OCI-M1 (cell line): ENCODE measurements at places on chromosomes 13 and 19.

DNA sequence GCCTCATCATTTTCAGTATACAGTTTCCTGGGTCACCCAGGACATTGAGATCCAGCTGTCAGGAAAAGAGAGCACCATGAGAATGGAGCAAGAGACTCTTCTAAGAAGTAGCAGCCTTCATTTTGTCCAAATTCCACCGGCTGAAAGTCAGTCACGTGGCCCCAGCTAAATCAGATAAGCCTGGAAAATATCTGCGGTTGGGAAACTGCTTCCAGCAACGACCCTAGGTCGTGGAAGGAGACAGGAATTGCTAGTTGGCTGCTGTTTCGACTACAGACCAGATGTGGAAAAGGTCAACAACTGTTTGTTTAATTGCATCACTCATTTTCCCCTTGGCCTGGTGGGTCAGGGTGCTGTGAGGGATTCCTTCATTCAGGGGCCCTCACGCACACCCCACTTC is 107.0 kb downstream of the ZNF536 start:
- DNase-seq, result no peak

DNA sequence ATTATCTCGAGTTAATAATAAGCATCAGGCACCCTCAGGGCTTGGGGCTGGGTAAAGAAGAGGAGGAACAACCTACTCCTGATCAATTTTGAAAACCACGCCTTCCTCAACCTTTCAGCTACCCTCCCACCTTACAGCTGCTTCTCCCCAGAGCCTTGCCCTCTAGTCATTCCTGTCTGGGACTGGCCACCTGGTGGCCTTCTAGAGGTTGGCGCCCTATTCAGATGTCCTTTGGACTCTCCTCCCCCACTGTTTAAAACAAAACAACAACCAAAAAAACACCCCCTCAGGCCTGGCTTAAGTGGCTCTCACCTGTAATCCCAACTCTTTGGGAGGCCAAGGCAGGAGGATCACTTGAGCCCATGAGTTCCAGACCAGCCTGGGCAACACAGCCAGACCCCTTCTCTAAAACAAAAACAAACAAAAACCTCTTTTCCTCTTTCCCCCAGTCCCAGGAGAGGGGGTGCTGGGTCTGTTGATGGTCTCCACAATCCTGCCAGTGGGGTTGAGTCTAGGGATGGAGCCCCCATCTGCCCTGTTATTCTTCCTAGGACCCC is 62.3 kb downstream of the CCDC70 start:
- DNase-seq, result peak; percentile 24

DNA sequence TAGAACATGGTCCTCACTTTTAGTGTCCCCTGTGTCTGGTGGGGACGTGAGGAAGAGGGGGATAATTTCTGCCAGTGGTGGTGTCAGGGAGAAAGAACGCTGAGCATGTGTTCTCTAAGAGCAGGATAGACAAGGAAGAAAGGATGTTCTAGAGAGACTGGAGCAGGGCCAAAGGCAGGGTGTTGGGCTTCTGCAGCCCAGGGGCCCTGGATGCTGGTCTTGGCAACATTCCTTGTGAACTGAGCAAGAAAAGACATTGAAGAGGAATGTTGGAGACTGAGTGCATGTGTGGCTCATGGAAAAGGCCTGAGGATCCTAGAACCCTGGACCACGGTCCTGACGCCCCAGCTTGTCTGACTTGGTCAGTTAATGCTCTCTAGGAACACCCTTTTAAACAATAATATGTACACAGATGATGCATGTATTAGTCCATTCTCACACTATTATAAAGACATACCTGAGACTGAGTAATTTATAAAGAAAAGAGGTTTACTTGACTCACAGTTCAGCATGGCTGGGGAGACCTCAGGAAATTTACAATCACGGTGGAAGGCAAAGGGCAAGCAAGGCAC is 33.6 kb upstream of the SLC10A2 start:
- no peak for DNase-seq

DNA sequence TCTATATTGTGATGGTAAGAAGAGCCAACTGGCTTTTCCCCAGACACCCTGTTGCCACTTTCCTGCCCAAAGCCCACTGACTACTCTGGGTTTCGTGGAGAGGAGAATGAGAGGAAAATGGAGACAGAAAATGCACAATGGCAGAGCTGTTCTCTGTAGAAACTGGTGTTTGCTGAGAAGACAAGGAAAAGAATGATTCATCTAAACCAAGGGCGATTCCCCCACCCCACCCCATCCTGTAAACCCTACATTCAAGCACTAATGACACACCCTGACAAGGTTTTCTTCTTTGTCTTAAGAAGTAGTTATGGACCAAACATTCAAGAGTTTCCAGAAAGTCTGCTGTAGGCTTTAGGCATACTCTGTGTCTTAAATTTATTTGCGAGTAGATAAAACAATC is 68.8 kb downstream of the DOCK9 start:
- no peak for DNase-seq

DNA sequence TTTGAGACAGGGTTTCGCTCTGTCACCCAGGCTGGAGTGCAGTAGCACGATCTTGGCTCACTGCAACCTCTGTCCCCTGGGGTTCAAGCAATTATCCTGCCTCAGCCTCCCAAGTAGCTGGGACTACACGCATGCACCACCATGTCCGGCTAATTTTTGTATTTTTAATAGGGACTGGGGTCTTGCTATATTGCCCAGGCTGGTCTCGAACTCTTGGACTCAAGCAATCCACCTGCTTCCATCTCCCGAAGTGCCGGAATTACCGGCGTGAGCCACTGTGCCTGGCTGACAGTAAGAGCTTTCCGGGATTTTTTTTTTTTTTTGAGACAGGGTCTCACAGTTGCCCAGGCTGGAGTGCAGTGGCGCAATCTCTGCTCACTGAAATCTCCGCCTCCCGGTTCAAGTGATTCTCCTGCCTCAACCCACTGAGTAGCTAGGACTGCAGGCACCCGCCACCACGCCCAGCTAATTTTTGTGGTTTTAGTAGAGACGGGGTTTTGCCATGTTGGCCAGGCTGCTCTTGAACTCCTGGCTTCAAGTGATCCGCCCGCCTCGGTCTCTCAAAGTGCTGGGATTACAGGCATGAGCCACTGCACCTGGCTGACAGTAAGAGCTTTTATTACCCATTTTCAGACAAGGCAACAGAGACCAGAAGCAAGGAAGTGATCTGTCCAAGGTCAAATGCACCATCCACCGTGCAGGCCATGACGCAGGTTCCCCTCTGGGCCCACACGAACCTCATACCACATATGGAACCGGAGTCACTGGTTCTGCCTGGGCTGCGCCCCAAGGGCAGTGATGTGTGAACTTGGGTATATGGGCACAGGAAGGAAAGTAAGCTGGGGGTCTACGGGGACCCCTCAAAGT is 21.0 kb downstream of the RFX1 start:
- no peak for DNase-seq

DNA sequence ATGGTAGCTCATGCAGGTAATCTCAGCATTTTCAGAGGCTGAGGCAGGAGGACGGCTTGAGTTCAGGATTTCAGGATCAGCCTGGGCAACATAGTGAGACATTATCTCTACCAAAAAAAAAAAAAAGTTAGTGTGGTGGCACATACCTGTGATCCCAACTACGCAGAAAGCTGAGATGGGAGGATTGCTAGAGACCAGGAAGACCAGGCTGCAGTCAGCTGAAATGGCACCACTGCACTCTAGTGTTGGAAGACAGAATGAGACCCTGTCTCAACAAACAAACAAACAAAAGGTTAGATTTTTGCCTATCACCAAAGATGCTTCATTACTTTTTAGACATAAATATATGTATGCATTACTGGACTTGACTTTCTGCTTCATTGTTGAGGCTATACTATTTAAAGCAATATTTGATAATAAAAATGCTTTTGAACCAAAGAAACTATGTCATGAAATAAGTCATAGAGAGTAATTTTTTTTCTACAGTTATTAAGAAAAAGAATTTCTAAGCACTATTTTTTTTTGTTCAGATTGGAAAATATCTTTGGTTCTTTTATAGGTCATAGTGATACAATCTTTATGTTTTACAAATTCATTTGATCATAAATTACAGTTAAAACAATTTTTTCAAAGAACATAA is 1180.1 kb upstream of the ATXN8OS start:
- DNase-seq, result peak; percentile 68

DNA sequence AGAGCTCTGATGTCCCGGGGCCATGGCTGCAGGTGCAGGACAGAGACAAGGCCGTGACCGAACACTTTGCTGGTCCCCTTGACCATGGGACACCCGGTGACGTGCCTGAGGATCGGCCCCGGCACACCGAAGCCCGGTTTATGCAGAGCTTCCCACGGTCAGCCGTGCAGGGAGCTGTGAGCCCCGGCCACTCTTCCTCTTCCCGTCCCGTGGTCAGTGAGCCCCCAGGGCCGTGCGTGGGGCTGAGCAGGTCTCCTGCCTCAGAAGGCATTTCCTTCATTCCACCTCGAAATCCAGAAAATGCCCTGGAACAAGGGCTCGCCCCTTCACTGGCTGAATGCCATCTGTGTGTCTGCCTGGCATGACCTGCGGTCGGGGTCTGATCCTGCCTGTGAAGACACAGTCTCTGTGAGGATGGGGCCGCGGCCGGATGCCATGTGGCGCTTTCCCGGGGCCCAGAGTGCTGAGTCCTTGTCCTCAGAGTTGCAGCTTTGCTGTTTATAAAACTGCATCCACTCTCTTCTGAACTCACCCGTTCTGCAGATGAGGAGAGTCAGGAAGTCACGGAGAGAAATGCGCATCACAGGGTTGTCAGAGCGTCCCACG is 16.9 kb downstream of the MCF2L start:
- no peak for DNase-seq

- DNase-seq, result no peak
Measured at GRCh38 chr13:27495551-27495950, 45.2 kb upstream of the MTIF3 start.

DNA sequence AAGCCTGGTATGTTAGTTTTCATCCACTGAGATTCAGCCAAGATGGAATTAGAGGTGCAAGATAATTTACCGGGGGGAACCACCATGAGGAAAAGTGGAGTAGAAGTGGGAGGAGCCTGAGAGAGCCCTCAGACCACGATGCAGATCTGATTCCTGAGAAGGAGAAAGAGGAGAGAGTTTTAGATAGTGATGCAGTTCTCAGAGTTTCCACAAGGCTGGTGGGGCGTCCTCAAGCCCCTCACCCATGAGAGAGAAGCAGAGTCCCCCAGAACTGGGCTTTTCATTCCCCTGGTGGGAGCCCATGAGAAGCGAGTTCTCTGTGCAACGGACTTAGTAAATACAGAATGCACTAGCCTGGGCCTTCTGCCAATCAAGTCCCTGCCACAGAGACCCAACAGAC is 18.1 kb downstream of the CEACAM5 start:
- no peak for DNase-seq

DNA sequence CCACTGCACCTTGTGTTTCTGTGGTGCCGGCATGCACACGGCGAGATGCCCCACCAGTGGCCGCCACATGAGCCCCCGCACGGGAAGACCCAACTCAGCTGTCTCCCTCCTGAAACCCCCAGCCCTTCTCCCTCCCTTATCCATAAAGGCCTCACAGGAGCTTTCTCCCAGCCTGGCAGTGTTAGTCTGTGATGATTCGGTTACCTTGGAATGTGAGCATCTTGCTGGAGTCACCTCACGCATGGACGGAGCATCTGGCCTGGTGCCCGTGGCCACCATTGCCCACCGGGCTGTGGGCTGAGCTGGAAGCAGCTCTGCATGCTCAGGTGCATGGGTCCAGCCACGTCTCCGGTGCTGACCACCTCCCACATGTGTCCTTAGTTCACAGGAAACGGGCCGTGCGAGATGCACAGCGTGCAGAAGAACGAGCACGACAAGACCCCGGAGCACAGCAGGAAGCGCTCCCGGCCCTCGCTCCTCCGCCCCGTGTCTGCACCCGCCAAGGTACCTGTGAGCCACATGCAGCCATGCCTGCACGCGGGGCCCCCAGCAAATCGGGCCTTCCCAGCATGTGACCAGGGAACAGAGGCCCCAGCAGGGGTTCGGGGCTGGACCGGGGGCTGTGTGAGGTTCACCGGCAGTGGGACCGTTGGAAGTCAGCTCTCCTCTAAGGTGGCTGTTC is 22.0 kb downstream of the SIN3B start:
- DNase-seq, result no peak

DNA sequence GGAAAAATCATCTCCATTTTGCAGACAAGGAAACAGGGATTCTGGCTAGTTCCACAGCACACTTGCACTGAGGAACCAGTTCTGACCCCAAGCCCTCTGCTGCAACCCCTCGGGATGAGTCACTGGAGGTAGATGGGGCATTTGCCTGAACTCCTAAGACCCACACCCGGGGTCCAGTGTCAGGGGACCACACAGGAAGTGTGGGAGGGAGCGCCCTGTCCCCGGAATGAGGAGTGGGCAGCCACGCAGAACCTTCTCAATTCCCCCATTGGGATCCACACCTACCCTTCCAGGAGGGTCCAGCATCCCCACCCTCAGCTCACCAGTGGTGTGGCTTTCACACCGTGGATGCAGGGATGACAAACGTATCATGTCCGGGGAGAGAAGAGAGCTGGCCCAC is 62.7 kb downstream of the TSHZ3 start:
- no peak for DNase-seq

DNA sequence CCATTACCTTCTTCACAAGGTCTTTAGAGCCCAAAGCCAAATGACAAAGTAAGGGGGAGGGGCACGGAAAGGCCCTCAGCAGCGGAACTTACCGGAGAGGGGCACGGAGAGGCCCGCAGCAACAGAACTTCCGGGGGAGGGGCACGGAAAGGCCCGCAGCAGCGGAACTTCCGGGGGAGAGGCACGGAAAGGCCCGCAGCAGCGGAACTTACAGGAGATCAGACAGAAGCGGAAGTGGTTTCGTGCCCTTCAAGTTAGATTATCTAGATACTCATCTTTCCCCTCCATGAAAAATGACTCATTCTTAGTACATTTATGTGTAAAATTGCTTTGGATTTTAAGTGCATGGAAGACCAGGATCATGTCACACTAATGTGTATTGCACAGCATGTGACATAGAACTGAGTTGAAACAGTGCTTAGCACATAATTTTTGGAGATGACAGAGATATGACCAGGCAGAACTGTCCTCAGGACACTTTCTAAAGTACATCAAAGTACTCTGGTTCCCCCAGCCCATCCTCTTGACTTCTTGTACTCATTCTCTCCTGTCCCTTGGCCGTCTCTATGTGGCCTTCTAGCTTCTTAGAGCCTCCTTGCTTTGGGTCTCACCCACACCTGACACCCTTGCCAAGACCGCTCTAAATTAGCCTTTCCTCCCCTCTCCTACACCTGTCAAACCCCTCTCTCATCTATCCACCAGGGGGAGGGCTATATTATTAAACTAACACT is 25.7 kb upstream of the TPTE2 start:
- DNase-seq, result peak; percentile 74

GRCh38 chr19:281156-281853 is 9.9 kb downstream of the PLPP2 start:
- no peak for DNase-seq

DNA sequence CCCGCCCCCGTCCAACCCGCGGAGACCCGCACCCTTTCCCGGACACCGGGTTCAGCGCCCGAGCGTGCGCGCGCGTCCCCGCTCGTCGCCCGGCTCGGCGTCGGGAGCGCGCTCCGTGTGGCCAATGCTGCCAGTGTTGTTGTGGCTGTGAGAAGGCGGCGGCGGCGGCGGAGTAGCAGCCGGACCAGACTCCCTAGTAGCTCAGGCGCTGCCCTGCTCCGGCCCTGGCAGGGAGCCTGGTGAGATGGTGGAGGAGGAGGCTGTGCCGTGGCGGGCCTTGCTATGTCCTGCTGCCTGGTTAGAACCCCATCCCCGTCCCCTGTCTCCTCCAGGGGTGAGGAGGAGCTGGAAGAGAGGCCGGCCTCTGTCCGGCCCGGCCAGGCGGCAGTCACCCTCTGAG is 553.2 kb downstream of the TUBA3C start:
- DNase-seq, result no peak

GRCh38 chr13:101415358-101416174 is 742 bp downstream of the NALCN start:
- DNase-seq, result no peak
